ENCODE measurements at places on chromosomes 11 and 22.
A peak's percentile ranks its signal among the peaks of the same experiment; 100 is the strongest.

GRCh38 chr11:60957188-60957587 is 5.2 kb upstream of the SLC15A3 start:
- DNase-seq, result peak; percentile 55

GRCh38 chr22:27466778-27467438 is 334.6 kb downstream of the MN1 start:
- DNase-seq, result no peak

DNA sequence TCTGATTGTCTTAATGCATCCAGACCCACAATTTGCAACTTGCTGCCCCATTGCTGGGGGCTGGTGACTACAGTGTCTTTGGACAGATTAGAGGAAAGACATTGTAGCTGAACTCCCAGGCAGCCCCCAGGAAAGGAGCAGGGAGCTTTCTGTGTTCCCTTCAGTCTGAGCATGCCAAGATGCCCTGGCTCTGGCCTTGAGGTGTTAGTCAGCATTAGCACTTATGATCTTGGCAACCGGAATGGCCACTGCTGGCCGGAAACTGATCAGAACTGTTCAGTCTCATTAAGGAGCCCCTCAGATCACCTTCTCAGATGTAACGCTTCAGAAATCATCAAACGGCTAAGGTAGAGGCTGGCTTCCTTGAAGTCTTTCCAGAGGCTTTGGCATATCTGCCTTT is 195.2 kb downstream of the NAV2 start:
- DNase-seq, result no peak

GRCh38 chr11:65811764-65812475 is 21.8 kb upstream of the SNX32 start:
- no peak for DNase-seq

DNA sequence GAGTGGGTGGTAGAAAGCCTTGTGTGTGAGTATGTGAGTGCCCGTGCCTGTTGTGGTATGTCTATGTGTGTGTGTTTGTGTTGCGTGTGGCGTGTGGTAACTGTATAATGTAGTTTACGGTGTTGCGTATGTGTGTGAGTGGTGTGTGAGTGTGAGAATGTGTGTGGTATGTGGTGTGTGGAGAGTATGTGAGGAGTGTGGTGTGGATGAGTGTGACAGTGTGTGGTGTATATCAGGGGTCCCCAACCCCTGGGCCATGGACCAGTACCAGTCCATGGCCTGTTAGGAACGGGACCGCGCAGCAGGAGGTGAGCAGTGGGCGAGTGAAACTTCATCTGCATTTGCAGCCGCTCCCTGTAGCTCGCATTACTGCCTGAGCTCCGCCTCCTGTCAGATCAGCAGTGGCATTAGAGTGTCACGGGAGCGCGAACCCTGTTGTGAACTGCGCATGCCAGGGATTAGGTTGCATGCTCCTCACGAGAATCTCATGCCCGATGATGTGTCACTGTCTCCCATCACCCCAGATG is 5.7 kb downstream of the UPK3A start:
- peak; percentile 90 for DNase-seq

DNA sequence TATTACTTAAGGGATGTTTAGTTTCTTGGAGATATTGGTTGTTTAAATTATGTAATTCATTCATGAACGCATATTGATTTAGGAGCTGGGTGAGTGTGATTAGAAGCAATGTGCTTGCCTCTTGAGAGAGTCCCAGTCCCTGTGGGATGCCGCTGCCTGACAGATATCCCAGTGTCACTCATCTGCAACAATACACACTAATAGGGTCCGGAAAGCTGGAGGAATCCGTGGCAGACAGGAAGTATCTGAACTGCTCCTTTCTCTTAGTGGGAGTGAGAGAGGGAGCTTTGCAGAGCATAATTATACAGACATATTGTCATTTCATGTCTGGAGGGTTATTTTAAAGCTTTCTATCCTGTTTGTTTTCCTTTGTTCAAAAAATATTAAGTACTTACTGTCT is 17.4 kb downstream of the AMOTL1 start:
- DNase-seq, result no peak

DNA sequence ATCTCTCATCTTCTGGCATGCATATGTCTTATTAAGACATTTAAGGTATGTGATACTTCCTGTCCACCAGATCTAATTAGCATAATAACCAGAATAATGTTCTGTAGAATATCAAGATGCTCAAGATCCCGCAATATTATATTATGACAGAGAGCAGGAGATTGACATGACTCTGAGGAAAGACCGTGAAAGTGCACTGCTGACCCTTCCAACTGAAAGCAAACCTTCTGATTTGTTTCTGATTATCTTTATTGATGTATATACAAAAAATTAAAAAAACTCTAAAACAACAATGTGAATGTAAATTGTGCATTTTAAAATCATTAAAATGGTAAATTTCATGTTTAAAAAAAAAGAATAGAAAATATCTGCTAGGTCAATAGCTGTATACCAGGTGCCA is 184.4 kb upstream of the TMEM45B start:
- no peak for DNase-seq

DNA sequence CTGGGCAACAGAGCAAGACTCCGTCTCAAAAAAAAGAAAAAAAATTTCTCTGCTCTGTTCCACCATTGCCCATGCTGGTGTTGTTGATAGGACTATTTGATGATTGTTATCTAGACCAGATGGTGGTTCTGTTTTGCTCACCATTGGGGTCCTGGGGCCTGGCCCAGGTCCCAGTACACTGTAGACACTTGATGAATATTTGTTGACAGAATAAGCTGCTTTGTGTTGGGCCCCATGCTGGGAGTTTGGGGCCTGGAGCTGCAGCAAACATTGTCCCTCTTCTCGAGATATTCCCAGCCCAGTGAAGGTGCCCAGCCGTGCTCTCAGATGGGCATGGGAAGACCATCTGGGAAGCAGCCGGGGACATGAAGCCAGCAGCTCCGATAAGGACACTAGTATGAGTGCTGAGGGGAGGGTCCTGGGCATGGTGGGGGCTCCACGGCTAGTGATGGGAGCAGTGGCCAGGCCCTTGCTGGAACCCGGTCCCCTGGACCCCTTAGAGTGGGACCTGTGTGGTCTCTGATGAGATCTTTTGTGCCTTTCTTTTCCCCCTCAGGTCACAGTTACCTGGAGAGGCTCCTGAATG is 13.6 kb downstream of the INCENP start:
- no peak for DNase-seq

DNA sequence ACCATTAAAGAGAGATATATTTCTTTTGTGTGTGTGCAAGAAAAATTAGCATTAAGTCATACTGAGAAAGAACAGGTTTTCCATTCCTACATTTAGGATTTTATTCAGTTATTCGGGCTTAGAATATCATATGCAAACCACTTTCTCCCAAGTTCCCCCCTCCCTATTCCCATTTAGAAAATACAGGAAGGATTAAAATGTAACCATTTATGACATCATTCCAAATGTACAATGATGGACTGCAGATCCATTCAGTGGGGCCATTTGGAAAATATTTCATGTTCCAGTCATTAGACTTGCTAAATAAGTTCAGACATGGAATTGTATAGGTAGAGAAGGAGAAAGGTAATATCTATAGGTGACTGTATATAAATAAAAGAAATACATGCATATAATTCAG is 228.6 kb upstream of the MPPED2 start:
- DNase-seq, result no peak

GRCh38 chr11:23569134-23569533 is 708.9 kb upstream of the CCDC179 start:
- no peak for DNase-seq

GRCh38 chr22:44225812-44226211 is 45.1 kb downstream of the PARVG start:
- no peak for DNase-seq

DNA sequence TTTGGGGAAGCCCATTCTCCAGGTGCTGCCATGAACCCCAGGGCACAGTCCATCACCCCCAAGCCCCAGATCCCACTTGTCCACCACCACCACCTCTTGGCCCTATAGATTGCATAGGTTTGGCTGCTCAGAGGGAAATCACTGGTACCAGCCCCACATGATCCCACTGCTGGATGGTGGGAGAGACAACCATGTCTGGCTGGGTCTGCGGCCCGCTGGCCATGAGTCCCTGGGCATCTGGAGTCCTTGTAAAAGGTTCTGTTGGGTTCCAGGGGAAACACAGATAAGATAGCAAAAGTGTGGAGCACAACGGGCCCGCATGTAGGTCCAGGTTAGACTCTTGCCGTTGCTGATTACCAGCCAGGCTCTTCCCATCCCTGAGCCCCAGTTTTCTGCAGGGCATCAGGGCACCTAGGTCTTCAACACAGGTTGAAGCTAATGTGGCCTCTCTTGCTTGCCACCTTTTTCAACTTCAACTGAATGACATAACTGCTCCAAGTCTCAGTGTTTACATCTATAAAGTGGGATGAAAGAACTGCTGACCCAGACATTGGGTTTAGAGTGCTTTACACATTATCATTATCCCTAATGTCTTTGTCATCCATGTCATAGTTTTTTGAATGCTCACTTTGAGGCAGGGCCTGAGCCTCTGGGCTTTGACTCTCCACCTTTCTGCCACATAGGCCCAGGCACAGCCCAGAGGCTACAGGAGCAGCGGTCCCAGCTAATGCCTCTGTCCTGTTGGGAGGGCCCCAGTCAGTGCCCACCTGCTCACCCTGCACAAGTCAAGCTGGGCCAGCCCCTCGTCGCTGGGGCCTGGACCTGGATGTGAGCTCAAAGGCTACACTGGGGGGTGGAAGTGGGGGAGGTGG is 1.0 kb upstream of the TANGO2 start:
- no peak for DNase-seq

DNA sequence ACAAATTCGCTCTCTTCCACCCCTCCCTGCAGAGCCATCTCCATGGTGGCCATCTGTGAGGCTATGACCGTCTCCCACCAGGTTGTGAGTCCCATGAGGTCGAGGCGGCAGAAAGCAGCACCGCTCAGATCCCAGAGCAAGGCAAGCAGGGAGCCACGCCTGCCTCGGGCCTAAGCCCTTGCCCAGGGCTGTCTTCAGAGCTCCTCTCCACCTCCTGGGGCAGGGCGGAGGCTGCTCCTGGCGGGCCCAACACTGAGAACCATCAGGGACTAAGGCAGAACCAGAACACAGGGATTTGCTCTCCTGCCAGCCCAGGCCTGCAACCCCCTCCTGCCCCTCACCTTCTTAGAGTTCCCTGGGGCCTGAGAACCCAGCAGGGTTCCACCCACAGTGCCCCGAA is 80.9 kb upstream of the WNT11 start:
- no peak for DNase-seq

- peak; percentile 52 for DNase-seq
Measured at GRCh38 chr11:130737041-130737830, 179.0 kb downstream of the SNX19 start.

- peak; percentile 88 for DNase-seq
Measured at GRCh38 chr11:11978792-11979487, 29.5 kb downstream of the DKK3 start.

GRCh38 chr22:21845558-21846453 is 21.6 kb downstream of the MAPK1 start:
- DNase-seq, result no peak

- no peak for DNase-seq
Measured at GRCh38 chr11:71364176-71364671, 84.0 kb downstream of the DHCR7 start.

GRCh38 chr11:71432761-71433647 is 15.2 kb downstream of the DHCR7 start:
- DNase-seq, result no peak

GRCh38 chr11:11463405-11463804 is 110.4 kb upstream of the CSNK2A3 start:
- peak; percentile 61 for DNase-seq

- no peak for DNase-seq
Measured at GRCh38 chr11:130163346-130164220, 4.0 kb downstream of the ST14 start.

GRCh38 chr11:71086687-71087258 is 165.6 kb downstream of the SHANK2 start:
- DNase-seq, result peak; percentile 14

DNA sequence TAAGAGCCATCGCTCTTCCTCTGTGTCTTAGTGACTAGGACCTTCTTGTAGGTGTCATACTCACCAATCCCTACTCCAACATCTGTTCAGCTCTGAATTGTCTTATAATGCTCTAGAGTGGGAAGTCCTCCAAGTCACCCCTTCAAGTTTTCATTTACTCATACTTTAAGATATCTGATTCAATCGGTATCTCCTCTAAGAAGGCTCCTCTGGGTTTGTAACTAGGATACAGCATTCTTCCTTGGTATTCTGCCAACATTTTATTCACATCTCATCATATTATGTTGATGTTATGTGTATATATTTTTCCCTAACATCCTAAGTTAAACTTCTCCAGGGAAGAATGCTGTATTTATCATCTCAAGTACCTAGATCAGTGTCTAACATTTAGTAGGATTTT is 662.1 kb downstream of the NTM start:
- peak; percentile 87 for DNase-seq

- no peak for DNase-seq
Measured at GRCh38 chr11:69427337-69427736, 54.1 kb upstream of the LINC01488 start.

DNA sequence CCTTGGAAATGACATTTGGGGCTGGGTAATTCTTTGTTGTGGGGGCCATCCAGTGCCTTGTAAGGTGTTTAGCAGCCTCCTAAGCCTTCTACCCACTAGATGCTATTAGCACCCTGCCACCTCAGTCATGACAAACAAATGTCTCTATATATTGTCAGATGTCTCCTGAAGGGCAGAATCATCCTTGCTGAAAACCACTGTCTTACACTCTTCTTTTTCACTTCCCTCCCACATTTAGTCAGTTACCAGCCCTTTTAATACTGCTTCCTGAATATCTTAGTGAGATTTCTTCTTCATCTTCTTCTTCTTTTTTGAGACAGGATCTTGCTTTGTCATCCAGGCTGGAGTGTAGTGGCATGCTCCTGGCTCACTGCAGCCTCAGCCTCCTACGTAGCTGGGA is 33.1 kb downstream of the TNRC6B start:
- no peak for DNase-seq

DNA sequence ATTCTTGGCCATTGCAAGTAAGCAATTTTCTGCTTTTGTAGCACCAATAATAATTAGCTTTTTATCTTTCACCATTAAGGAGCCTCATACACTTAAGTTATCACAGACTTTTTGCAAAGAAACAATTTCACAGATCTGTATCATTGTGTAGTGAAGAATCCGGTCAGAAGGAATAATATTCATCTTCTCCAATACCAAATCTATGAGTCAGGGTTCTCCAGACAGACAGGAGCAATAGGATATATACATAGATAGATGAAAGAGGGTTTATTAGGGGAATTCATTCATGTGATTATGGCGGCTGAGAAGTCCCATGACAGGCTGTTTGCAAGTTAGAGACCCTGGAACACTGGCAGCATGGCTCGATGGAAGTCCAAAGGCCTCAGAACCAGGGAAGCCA is 82.9 kb upstream of the UBASH3B start:
- peak; percentile 6 for DNase-seq

DNA sequence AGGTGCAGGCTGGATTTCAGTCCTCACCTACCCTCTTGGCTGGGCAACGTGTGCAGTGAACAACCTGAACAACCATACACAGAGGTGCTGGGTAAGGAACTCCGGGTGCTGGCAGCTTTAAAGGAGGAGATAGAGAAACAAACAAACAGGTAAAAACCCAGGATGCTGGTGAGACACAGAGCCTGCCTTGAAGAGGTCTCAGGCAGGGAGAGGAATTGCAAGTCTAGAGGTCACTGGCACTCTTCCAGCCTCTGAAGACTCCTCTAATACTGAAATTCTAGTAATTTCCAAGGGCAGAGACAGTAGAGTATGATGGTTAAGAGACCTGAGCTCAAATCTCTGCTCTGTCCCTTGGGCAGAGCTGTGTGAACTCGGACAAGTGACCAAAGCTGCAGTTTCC is 192.5 kb downstream of the CEP164 start:
- peak; percentile 13 for DNase-seq

GRCh38 chr11:501683-502287 is 5.3 kb downstream of the RNH1 start:
- DNase-seq, result no peak

GRCh38 chr22:35350539-35351503 is 30.1 kb upstream of the HMOX1 start:
- DNase-seq, result peak; percentile 93

Measured in EH (cell line).